ENCODE measurements at places on chromosomes 7 and 10.

DNA sequence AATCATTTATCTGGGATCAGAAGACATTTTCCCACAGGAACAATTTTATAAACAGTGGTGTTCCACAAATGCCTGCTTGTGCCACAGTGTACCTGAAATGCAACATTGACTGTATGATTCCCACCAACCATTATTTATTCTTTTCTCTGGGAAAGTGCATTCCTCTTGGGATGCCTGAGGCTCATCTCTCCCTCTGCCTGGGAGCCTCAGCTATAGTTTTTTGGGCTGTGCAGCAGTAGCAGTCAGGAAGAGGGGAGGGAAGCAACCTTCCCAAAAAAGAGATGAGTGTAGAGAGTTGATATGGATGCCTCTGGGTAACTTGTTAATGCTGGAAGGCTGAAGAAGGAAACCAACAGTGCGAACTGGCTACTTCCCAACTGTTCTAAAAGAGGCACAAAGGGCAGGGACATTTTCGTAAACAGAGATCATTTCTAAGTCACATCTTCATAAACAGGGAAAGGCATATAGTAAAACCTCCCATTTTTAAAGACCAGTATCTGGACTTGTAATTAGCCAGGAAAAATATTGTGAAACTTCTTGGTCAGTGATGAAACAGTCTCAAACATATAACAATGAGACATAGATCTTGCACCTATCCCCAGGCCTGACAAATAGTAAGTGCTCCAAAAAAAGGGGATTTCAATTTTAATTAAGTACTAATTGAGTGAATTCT is 1.4 kb upstream of the CALD1 start:
- DNase-seq: no peak

DNA sequence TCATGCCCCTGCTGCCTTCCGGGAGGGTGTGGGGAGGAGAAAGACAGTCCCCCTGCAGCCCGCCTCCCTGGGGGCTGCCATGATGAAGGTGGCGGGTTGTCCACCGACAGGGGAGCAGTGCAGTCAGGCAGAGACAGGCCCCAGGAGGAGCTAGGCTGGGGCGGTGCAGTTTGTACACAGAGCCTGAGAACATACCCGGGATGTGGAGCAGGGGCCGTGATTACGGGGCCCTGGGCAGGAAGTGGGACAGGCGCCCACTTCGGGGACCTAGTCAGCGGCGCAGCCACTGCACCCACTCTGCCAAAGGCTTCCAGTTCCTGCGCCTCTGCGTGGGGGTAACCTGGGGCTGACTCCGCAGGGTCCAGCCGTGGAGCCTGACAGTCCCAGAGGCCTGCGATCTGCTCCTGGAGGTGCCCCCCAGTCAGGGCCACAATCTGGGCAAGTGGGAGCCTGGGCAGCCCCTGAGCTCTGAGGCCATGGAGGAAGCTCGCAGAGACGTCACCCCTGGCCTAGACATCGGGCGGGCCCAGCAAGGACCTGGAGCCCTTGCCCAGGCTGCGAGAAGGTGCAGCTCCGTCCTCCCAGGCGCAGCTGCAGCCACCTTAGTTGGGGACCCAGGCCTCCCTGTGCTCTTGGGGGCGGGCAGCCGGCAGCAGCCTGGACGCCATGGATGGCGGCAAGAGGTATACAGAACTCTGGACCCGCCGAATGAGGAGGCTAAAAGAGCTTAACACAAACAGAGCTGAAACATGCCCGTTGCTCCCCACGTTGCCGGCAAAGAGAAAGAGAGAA is 1356.8 kb downstream of the XPNPEP1 start:
- DNase-seq: no peak

- no peak for DNase-seq
These were observed 15.8 kb upstream of the CAMK1D start for GRCh38 chr10:12333380-12334185.

GRCh38 chr7:35839860-35840854 is 39.3 kb downstream of the SEPTIN7 start:
- DNase-seq: no peak

DNA sequence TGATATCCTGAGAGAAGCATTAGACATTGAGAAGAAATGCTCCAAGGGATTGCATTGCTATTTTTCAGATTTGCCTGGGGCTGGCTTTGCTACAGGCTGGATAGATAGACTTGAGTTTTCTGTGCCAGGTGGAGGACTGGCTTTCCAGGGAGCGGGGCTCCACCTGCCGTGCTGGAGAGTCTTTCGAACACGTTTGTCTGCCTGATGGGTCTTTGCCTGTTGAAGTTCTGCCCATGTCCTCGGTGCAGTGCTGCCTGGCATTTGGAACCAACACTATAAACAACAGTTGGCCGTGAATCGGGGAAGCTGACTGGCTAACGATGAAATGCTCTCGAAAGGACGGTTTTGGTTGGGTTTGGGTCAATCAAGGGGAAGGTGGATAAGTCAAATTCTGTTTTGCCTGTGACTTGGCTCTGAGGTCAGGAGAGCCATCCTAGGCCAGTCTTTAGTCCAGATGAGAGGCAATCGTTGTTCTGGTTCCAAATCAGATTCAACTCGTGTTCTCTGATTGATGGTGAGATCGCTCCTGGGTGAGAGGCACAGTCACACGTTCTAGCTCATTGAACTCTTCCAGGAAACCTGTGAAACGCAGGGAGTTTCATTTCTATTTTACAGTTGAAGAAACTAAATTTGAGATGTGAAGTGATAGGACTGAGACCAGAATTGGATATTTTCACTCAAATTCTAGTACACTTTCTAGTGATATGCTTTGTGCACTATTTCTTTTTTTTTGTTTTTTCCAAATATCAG is 599.0 kb downstream of the TYW1 start:
- no peak for DNase-seq

GRCh38 chr10:36474456-36474855 is 650.9 kb upstream of the ANKRD30A start:
- DNase-seq: no peak

DNA sequence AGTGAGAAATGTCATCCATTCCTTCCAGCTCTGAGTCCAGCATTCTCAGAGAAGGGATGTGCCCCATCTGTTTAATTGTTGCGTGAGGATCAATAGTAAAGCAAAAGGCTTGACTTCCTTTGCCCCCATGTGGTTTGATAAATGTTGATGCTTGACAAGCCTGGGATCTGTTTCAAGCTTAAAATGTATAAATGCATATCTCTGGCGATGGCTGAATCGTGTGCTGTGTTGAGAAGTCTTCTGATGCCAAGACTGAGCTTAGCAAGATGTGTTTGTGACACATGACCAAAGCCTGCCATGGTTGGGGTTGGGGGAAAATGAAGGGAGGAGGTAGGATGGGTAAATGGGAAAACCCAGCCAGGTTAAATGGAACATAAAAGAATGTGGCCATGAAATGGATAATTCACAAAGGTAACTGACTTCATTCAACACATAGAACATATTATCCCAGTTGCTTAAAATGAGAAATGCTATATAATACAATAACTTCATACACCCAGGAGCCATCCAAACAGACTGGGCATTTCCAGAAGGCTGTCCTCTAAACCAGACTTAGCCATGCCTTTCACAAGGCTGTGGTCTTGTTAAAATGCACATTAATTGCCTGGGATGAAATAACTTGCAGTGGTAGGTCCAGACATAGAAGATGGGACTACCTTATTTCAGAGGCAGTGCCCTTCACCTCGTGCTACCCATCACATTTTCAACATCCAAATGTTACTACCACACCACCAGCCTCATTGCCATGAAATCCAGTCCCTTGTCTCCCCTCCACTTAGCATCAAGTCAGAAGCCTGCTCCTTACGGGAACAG is 147.3 kb upstream of the PDE1C start:
- DNase-seq: no peak

DNA sequence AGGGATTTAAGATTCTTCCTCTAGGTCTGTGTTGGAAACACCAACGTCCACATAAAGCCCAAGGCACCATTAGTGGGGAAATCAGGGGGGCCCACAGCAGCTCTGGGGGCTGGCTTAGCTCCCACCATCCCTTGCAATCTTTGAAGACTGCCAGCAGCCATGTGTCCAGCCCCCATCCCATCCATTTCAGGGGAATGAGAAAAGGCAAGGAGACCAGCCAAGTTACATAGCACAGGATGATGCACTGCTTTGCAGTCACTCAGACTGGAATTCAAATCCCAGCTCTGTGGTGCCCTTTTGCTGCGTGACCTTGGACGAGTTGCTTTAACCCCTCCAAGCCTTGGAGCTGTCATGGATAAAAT is 108.9 kb upstream of the ZMIZ1 start:
- DNase-seq: no peak

GRCh38 chr10:6999232-6999925 is 411.5 kb downstream of the SFMBT2 start:
- DNase-seq: no peak

DNA sequence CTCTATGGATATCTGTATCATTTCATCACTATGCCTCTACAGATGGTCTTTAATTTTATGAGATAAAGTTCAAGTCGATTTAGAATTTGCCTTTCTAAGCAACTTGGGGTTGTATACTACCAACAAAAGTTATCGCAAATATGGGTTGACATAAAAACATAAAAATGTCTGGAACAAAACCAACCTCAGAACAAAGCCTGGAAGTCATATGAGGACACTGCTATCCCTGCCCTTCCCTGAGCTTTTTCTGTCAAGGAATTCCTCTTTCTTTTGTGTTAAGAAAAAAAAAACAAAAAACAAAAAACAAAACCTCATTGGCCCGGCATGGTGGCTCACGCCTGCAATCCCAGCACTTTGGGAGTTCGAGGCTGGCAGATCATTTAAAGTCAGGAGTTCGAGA is 319.3 kb downstream of the CAMK1D start:
- DNase-seq: no peak

DNA sequence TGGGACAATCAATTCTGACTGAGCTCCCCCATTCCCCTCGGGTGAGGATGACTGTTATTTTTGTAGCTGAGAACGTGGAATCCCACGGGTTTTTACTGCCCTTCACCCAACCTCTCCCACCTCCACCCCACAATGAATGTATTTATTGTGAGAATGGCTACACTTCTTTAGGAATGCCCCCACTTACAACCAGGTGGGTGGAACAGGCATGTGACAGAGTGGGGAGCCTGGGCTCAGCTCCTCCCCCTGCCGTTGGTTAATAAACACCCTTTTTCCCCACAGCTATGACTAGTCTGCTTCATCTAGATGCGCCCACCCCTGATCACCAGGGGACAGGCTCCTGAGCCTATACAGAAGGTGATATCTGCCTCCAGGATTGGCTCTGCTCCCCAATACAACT is 2.0 kb downstream of the MRPL43 start:
- DNase-seq: no peak

DNA sequence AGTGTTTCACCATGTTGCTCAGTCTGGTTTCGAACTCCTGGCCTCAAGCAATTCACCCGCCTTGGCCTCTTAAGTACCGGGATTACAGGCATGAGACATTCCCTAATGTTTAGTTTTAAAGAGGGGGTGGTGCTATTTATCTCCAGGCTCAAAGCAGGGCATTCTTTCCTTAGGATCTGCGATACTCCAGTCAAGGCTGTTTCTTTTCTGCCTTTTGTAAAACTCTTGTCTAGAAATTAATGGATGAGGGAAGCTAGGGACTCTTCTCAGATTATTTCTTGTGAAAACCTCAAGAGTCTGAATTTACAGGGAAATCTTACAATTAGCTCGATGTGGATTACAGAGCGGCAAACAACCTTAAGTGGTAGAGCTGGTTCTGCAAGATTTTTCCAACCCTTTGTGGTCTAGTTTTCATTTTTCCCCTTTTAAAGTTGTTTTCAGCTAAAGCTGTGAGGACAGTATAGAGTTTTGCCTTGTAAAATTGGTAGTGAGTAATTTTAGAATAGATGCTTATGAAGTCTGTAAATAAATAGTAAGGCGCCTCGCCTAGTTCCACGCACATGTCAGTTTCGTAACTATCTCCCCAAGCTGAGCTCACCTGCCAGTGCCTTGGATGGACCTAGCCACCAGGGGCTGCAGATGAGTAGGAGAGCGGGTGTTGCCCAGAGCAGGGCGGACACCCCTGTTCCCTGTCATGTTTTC is 53.1 kb downstream of the CUX1 start:
- DNase-seq: no peak

GRCh38 chr7:74173074-74173473 is 1.1 kb upstream of the EIF4H start:
- no peak for DNase-seq

GRCh38 chr10:28794986-28795385 is 117.7 kb downstream of the BAMBI start:
- no peak for DNase-seq

DNA sequence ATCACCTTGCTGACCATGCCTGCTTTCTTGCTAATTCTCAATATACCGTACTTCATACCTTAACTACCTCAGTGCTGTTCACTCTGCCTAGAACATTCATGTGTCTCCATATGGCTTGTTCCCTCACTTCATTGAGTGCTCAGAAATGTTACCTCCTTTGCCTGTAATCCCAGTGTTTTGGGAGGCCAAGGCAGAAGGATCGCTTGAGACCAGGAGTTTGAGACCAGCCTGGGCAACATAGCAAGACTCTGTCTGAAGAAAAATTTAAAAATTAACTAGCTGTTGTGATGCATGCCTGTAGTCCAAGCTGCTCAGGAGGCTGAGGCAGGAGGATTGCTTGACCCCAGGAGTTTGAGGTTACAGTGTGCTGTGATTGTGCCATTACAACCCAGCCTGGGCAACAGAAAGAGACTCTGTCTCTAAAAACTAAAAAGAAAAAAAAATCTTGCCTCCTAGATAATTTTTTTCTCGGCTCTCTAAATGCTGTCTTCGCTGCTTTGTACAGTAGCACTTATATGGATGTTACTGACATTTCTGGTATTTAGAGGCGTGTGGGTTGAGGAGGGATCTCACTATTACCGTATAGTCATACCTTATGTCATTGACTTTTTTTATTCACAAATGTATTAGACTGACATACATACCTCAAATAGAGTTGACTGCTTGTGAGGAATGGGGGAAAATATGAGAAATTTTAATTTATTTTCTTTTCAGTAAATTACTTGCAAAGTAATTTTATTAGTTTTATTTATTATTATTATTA is 63.7 kb downstream of the LCOR start:
- no peak for DNase-seq

GRCh38 chr7:139457153-139457946 is 26.1 kb downstream of the KLRG2 start:
- DNase-seq: no peak

Measured in NCI-H1930 (cell line).